Stimulated activated CD4-positive, alpha-beta T cell treated with anti-CD3 and anti-CD28 coated beads, Interleukin-4, amount 100 ng/mL, for 1 hour (primary cell): ENCODE measurements at places on chromosomes 2 and 18.

DNA sequence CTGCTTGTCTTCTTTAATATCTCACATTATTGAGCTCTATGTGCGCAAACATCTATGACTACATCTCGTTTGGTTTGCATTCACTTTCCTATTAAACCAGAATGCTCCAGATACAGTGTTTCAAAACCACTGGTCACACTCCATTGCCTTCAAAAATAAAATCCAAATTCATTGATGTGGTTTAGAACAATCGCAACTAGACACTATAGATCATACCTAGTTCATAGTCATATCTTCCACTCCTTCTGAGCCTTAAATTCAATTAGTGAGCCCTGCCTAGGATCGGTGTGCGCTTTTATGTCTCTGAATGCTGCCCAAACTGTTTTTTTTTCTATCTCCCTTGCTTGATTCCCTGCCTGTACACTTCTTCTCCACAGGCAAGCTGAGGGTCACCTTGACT is 238.5 kb upstream of the RGPD4 start:
- no peak for DNase-seq

DNA sequence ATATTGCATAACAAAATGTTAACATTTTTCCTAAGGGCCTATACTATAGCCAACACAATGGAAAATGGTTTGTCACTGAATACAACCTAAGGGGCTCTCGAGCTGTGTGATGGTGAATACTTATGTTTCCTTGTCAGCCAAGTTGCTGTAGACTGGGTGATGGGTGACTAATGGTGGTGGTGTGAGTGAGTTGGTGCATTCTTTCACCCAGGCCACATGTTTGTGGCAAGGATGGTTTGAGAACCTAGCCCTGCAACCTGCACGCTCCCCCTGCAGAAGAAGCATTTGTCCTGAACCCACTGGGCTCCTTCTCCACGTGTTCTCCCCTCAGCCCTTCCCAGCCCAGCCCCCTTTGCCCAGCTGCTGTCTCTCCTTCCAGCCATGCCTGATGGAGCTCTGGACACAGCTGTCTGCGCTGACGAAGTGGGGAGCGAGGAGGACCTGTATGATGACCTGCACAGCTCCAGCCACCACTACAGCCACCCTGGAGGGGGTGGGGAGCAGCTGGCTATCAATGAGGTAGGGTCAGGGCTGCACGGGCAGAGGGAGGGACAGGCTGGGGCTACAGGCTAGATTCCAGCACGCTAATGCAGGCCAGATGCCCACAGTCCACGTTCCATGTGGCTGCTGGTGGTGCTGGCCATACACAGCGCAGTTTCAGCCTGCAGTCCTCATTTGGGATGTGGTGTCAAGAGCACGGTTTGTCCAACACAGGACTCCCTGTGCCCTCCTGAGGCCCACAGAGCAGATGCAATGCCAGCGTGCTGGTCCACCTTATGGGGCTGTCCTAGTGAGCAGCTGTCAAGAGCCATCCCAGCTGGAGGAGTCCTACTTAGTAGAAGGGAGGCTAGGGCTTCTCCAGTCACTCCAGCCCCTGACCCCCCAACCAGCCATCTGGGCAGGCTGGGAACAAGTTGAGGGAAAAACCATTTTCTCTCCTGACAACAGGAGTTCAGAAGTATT is 65.4 kb downstream of the FAM168B start:
- DNase-seq: no peak

GRCh38 chr18:13696961-13697360 is 29.4 kb downstream of the FAM210A start:
- no peak for DNase-seq

GRCh38 chr2:160034396-160034795 is 28.0 kb downstream of the PLA2R1 start:
- no peak for DNase-seq

GRCh38 chr2:207825978-207826377 is 56.3 kb upstream of the FZD5 start:
- DNase-seq: no peak

DNA sequence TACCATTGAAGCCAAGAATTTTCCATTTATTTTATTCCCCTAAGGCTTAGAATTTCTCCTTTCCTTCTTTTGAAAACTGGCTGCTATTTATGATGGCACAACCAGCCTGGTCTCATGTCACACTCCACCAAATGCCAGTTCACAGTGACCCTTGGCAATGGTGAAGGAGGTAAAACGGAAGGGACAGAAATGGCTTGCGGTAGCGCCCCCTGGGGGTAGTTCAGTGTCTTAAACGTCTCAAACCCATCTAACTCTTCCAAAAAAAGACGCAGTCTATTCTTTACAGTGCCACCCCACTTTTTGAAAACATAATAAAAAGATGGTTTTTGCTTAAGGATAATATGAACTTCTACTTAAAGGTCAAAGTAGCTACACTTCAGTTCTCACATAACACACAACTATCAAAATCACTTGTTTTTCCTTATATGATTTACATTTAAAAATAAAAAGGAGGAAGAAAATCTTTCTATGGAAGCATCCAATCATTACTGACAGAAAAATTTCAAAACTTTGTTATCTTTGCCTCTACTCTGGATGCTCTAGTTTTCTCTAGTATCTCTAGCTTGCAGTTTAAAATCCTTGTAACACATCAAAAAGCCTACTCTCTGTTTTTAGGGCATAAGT is 28.0 kb downstream of the PNO1 start:
- peak; percentile 68 for DNase-seq

DNA sequence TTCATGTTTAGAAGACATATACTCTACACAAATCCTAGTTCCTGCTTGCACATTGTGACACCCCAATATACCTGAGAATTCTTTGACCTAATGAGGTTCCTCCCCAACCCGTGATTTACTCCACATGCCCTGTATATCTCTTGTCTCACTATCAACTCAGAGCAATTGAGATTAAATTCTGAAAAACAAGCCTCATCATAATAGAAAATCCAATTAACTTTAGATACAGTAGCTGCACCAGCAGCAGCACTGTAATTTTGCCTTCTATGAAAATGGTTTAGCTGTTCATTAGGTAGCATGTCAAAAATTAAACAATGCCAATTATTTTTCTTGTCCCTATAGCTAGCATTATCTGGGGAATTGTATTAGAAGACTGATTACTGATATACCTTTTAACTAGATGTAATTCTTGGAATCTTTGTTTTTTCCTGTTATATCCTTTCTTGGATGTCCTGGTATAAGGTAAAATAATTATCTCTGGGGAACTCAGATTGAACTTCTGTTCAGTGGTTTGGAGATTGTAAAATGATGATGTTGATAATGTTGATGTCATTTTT is 218.9 kb upstream of the TANK start:
- DNase-seq: no peak

DNA sequence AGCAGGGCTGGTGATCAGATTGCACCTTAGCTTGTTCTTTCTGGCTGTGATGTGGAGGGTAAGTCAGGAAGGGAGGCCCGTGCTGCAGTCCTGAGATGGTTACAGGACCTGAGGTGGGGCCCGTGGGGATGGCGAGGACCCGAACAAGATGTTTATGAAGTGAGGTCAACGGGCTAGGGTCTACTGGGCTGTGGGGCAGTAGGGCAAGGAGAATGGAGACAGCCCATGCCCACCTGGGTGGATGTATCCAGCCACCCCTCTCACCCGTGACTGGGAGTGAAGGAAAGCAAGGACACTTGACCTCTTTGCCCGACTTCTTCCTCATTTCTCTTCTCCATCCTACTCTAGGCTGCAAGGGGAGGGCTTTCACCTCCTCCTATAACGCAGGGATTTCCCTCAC is 18.0 kb downstream of the PTMA start:
- no peak for DNase-seq
